Activated effector memory CD4-positive, alpha-beta T cell treated with Interleukin-2 at 50 U/mL for 16 hours (primary cell): ENCODE measurements at places on chromosomes 2 and 18.

GRCh38 chr2:43461453-43462073 lies 134.3 kb downstream of the THADA start:
- DNase-seq: no peak

DNA sequence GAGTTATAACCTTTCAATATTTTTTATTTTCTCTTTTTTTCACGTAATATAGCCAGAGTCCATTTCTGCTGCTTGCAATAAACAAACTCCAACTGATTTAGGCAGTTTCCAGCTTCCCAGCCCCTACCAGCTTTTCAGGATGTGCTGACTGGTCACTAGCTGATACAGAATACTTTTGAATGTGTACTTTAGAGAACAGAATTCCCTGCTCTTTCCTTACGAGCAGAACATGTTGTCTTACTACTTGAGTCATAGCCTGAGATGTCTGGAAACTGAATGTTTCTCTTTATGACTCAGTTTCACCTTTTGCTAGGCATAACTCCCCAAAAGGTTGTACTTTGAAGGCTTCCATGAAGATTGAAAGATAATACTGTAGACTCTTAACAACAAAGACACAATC lies 44.5 kb upstream of the KCNE4 start:
- DNase-seq: no peak

DNA sequence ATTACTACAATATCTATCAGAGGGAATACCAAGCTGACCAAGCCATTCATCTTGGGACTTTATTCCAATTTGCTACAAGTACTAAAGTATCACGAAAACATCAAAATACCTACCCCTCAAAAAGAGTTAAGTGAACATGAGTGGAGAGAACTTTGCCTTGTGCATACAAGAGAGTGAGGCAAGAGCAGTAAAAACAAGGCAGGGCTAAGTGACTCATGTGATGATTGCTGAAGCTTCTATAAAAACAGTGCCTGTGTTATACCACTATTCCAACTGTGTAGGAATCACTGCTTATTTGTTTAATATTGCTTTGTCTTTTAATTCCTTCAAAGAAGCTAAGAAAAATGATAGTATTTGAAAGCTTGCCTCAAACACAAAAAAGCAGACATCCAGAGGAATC lies 61.2 kb downstream of the FARSB start:
- DNase-seq: no peak

- no peak for DNase-seq
Measured at GRCh38 chr2:30989746-30990145, 148.5 kb downstream of the GALNT14 start.

GRCh38 chr2:152298754-152299153 lies 36.2 kb upstream of the FMNL2 start:
- no peak for DNase-seq

- DNase-seq: no peak
Measured at GRCh38 chr2:147068071-147068470, 776.8 kb upstream of the ACVR2A start.

- no peak for DNase-seq
Measured at GRCh38 chr18:26708806-26709716, 156.4 kb downstream of the AQP4 start.

DNA sequence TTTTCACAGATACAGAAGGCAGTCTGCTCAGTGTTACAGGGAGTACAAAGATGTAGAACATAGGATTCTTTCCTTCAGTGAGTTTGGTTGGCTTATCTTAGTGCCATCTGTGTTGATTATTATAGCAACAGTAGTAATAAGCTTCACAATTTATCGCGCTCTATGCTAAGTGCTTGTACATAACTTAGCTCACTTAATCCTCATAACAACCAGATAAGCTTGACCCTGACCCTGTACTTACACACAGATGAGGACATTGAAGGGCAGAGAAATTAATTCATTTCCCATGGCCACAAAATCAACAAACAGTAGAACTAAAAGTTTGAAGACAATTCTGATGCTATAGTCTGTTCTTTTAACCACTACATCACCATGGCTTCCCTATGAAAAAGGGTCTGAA lies 121.8 kb downstream of the SPHKAP start:
- no peak for DNase-seq
